ENCODE measurements at places on chromosomes 11 and 22.
A peak's percentile ranks its signal among the peaks of the same experiment; 100 is the strongest.

DNA sequence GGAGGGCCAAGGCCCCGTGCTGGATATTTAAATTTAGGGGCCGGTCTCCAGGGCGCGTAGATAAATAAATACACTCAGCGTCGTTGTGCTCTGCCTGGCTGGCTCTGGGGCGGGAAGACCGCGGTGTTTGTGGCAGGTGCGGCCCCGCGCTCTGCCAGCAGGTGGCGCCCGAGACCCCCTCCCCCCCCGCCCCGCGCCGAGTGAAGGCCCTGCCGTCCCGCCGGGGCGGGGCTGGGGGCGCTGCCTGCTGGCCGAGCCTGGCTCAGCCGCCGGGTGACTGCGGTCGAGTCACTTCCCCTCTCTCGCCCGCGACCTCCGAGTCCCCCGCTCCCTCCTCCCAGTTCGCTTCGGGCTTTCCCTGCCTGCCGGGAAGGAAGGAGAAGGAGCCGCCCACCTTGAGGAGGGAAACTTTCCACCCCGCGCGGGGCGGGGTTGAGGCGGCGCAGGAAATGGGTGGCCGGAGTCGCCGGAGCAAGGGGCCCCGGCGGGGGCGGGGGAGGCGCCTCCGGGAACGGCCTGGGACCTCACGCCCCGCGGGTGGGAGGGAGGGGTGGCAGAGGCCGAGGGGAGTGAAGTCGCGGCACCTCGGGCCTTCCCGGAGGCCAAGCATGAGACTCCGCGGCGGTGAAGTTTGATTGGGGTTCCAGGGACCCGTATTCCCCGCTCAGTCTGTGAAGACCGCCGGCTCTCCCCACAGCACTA, 1.6 kb upstream of the EHBP1L1 start:
- peak; percentile 98 for DNase-seq

GRCh38 chr22:43706571-43707328, 105.4 kb downstream of the EFCAB6 start:
- DNase-seq: no peak

DNA sequence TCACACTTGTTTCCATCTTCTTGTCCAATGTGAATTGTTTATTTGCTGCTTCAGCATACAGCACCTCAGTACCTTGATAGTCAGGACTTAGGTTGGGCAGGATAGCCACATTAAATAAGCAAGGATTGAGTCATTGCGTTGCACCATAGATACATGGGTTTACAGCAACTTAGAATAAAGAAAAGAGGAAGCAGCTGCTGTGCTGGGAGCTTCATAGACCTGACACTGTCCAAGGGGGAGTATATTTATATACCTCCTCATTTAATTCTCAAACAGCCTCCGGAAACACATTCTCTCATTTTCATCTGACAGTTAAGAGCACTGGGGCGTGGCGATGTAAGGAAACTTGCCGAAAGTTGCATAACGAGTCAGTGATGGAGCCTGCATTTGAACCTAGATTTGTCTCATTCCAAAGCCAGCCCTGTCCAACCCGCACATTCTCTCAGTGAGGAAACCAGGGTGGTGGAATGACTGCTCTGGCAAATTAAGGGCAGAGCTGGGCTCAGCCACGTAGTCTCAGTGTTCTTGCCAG, 42.2 kb downstream of the UBASH3B start:
- peak; percentile 78 for DNase-seq

DNA sequence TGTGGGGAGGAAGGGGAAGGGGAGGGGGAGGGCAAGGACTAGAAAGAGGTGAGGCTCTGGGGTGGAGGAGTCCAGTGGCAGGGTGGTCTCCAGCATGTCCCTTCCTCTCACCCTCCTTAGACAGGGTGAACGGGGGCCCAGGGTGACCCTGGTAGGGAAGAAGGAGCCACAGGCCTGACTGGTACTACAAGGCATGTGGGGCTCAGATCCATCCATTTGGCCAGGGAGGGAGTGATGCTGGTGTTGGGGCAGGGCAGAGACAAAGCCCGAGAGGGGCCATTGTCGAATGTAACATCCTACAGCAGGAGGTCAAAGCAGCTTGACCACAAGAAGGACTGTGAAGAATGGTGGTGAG, 69.0 kb upstream of the SHISAL1 start:
- no peak for DNase-seq

GRCh38 chr11:46431211-46431610, 39.6 kb upstream of the CHRM4 start:
- no peak for DNase-seq

GRCh38 chr22:40509401-40510134, 127.0 kb downstream of the MRTFA start:
- DNase-seq: peak; percentile 78

GRCh38 chr11:115007851-115008250, 329.5 kb downstream of the NXPE2 start:
- no peak for DNase-seq

DNA sequence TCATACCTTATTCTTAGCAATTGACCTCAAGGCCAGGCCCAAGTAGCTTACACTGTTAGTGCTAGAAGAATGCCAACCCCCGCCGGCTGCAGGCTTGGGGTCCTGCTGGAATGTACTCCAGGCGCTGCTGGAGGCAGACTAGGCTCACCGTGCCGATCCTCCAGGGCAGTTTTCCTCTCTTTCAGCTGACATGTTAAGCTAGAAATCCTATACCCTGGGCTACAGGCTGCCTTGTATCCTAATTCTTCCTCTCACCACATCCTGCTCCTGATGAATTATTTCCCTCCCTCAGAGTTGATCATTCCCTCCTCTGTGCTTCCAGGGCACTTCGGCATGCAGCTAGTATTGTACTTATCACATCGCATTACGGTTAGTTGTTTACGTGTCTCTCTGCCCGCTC, 3.4 kb downstream of the SPTBN2 start:
- peak; percentile 61 for DNase-seq

DNA sequence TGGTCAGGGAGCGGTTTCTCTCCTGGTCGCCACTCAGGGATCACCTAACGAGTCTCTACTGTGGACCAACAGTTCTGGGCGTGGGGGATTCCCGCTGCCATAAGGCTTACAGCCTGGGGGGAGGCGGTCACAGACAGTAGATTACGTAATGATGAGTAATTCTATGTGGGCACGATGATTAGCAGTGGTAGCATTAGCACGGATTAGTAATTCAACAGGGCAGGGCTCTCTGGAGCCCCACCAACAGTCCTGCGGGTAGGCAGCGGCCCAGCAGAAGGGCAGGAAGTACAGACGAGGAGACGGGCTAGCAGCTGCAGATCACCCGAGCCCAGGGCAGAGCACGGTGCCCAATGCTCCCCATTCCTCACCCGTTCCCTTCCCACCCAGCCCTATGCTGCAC, 3.6 kb downstream of the SHISAL1 start:
- peak; percentile 89 for DNase-seq

GRCh38 chr11:133896028-133896427, 50.7 kb upstream of the SPATA19 start:
- no peak for DNase-seq

DNA sequence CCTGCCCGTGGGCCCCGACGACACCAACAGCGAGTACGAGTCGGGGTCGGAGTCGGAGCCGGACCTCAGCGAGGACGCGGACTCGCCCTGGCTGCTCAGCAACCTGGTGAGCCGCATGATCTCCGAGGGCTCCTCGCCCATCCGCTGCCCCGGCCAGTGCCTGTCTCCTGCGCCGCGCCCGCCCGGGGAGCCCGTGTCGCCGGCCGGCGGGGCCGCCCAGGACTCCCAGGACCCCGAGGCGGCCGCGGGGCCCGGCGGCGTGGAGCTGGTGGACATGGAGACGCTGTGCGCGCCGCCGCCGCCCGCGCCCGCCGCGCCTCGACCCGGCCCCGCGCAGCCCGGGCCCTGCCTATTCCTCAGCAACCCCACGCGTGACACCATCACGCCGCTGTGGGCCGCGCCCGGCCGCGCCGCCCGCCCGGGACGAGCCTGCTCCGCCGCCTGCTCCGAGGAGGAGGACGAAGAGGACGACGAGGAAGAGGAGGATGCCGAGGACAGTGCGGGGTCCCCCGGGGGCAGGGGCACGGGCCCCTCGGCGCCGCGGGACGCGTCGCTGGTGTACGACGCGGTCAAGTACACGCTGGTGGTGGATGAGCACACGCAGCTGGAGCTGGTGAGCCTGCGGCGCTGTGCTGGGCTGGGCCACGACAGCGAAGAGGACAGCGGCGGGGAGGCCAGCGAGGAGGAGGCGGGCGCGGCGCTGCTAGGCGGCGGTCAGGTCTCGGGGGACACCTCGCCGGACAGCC, 3.8 kb downstream of the MAPK8IP2 start:
- DNase-seq: no peak

GRCh38 chr22:45838305-45838887, 138.6 kb downstream of the WNT7B start:
- no peak for DNase-seq

GRCh38 chr22:16810188-16810802, 14.9 kb downstream of the XKR3 start:
- no peak for DNase-seq

DNA sequence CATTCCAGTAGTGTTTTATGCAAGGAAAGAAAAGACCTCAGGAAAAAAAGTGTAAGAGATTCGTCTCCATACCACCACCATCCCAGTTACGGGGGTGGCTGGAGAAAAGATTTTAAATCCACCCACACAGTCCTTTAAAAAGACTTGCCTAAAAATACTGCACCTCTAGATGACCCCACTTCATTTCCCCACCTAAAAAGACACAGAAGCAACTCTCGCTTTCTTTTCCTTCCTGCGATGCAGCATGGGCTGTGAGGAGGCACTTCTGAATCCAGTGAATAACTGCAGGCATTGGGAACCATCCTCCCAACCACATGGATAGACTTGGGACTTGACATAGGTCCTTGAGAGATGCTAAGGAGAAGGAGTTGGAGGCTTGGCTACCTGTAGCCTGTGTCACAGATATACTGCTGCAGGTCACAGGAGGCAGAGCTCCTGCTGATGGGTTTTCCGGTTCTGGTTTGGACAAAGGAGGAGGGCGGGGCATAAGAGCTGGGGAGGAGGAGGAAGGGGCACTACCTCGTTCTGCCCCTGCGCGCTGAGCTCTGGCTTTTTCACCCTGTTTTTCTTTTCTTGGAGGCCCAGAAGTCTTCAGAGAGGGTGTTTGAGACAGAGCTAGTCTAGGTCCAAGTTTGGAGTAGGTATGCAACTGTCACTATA, 285.9 kb downstream of the NTM start:
- no peak for DNase-seq

DNA sequence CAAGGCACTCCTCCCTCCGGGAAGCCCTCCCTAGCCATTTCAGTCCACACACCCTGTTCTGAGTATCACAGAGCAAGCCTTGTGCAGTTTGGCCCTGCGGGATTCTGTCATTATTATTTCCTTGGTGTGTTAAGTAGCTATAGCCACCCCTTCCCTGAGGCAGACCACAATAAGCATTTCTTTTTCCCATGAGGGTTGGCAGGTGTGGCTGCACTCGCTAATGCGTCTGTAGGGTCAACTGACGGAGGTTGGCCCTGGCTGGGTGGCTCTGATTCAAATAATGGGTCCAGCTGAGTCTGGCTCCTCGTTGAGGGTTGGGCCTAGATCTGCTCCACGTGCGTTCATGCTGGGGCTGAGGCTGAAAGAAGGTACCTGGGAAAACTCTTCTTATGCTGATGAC, 5.1 kb downstream of the F2 start:
- DNase-seq: no peak

- DNase-seq: no peak
Measured at GRCh38 chr11:8013833-8014232, 26.7 kb downstream of the EIF3F start.

DNA sequence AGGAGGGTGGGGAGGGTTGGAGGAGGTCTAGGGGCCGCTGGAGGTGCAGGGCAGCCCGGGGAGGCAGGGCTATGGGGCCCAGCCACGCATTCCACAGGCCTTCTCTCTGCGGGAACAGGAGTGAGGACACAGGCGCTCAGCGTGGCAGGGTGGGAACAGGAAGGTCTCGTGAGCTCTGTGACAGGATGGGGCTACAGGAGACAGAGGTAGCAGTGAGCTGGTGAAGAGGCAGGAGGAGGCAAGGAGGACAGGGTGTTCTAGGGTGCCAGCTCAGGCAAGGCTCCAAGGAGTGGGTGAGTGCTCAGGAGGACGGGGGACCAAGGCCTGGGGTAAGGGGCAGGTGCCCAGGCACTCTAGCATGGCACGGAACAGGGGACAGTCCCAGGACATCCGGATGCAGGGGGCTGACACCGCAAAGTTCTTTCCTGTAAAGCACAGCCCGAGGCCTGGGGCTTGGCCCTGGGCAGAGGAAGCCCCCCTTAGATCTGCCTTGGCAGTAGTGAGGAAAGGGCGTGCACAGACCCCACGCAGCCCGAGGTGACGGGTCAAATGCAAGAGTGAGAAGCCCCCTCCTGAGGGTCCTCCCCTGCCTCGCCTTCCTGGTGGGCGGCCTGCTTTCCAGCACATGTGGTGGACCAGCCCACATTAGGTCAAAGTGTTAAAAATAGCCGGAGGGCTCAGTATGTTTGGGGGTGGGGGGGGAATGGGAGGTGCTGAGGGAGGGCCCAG, 4.7 kb upstream of the NEAT1 start:
- peak; percentile 22 for DNase-seq

DNA sequence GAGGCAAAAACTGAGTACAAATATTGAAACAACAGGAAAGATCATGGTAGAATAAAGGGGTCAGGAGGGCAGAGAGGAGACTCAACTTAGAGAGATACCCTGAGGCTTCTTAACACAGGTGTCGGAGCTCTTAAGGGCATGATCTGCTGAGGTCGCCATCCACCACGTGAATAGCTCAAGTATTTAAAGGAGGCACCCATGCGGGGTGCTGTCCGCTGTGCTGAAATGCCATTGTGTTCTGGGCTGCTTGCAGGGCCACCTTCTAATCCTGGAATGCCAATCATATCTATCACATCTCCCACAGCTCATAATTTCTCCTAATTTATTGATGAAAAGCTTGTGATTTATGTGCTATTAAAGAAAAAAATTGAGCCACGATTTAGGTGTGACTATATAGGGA, 90.2 kb downstream of the SEZ6L start:
- peak; percentile 23 for DNase-seq

DNA sequence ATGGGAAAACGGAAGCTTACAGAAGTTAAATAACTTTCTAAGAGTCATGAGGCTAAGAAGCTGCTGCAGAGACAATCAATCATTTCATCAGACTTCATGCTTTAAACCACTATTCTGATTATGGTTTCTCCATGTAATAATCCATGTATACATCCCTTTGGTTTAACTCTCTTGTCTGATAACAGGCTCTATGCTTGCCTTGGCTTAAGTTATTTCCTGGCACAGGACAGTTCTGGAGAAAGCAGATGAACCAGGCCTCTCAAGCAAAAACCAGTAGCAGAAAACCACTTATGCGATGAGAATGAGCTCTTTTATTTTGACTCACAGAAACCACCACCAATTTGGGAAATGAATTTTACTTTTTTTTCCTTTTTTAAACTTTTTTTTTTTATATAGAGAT, 6.5 kb upstream of the PCF11 start:
- no peak for DNase-seq
